ENCODE measurements at places on chromosomes 6 and 20. TPM values are rescaled to one million over a fixed set of nuclear protein-coding genes. Genes with fewer than 3 reads are reported as not detected.

Gene PXDC1
- 23.4 TPM for polyA plus RNA-seq

Gene ELOVL2
- 8.4 TPM for polyA plus RNA-seq

GRCh38 chr20:64131406-64131805, 24.0 kb upstream of the NPBWR2 start:
- no peak for DNase-seq

DNA sequence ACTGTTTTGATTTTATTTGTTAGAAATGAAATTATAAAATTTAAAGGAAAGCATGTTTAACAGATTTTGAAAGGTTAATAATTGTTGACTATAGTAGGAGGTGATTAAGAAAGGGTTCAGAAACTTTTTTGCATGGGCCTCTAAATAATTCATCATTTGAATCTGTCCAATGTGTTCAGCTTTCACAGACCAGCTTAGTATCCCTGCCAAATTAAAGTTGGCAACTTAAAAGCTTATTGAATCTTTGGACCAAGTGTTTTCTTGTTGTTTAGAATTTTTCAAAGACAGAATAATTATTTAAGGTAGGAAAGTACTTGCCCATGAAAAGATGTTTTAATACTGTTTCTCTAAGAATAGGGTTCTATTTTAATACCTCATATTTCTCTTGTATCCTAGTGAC, 466.0 kb downstream of the GJA1 start:
- no peak for DNase-seq

DNA sequence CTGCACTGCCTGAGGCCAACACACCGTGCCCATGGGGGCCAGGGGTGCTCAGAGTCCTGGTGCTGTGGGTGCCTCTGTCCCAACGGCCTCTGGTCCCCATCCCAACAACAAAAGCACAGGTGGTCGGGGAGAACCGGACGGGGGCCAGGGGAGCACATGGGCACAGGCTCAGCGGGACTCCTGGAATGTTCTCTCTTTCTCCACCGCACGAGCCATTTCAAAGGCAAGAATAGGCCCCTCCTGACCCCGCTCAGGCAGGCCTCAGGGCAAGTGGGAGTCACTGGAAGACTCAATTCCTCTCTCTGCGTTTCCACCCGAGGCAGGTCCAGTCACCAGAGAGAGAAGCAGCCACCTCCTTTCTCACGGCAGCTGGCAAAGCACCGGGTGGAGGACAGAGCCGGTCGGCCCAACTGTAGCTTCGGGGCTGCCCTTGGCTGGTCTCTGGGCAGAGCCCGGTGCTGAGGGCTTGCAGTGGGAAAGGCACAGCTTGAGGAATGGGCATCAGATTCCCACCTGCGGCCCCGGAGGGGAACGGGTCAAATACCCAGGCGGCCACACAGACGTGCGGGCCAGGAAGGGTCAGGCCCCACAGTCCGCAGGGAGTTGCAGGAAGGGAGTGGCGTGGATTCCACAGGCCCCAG, 55.2 kb downstream of the KCNQ2 start:
- no peak for DNase-seq

DNA sequence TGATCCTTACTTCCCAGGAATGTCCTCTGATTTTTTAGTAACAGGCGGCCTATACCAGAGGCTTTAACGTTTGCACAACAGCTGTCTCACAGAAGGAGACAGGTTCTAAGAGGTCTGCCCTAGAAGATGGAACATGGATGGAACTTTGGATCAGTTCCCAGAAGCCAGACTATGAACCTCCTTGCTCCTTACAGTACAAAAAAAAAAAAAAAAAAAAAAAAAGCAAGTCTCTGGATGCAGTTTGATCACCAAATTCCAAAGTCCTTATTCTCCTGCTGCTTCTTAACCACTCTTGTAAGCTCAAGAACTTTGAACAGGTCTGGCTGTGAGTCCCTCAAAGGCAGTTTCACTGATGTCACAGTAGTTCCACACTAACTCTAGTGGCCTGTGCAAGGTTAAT, 2.0 kb upstream of the TRMT11 start:
- no peak for DNase-seq

Measured in renal cortex interstitium (tissue), 15 donors.